Coronary artery (tissue), 2 donors: ENCODE measurements at places on chromosomes 13 and 19.

DNA sequence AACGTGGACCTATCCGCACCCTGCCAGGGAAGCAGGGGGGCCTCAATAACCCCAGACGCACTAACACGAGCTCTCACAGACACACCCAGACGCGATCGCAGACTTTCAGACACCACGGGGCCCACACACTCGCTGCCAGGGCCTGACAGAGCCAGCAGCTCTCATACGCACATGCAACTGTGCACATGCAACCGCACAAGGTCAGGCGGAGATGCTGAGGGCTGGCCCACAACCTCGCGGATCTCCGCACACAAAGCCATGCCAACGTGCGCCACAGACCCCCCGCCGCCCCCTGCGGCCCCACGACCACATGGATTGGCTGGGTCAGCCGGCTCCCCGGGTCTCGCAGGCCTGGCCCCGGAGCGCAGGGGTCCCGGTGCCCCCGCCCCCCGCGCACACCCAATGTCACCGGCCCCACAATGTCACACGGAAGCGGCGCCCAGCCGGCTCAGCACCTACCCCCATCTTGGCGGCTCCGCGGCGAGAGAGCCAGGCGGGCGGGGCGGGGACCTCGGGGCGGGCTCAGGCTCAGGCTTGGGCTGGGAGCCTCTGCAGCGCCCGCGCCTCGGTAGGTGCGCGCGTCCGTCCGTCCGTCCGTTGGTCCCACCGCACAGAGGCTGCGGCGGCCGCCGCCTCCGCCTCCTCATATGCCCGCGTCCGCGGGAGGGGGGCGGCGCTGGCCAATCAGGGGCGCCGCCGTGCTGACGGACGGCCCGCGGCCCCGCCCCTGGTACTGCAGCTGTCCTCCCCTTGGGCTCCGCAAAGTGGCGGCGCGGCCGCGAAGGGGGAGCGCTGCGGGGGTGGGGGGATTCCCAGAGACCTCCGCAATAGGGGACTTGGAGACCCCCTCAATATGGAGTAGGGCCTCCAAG lies at the start of gene ATP1A3:
TSS of gene ATP1A3 (minus strand) at position 619 of the 872 bp plus-strand sequence. CDS start at position 465, 154 bp downstream.
- DNase-seq = no peak

GRCh38 chr13:79519255-79519654 lies 38.3 kb downstream of the NDFIP2 start:
- DNase-seq = no peak

GRCh38 chr13:30726192-30726591 lies 9.2 kb upstream of the ALOX5AP start:
- no peak for DNase-seq

DNA sequence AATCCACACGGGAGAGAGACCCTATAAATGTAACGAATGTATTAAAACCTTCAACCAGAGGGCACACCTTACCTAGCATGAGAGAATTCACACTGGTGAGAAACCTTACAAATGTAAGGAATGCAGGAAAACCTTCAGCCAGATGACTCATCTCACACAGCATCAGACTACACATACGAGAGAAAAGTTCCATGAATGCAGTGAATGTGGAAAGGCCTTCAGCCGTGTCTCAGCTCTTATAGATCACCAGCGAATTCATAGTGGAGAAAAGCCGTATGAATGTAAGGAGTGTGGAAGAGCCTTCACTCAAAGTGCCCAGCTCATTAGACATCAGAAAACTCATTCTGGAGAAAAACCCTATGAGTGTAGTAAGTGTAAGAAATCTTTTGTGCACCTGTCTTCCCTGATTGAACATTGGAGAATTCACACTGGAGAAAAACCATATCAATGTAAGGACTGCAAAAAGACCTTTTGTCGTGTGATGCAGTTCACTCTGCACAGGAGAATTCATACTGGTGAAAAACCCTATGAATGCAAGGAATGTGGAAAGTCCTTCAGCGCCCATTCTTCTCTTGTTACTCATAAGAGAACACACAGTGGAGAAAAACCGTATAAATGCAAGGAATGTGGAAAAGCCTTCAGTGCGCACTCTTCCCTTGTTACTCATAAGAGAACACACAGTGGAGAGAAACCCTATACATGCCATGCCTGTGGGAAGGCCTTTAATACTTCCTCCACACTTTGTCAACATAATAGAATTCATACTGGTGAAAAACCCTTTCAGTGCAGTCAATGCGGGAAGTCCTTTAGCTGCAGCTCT lies 16.0 kb downstream of the ZNF582 start:
- no peak for DNase-seq

DNA sequence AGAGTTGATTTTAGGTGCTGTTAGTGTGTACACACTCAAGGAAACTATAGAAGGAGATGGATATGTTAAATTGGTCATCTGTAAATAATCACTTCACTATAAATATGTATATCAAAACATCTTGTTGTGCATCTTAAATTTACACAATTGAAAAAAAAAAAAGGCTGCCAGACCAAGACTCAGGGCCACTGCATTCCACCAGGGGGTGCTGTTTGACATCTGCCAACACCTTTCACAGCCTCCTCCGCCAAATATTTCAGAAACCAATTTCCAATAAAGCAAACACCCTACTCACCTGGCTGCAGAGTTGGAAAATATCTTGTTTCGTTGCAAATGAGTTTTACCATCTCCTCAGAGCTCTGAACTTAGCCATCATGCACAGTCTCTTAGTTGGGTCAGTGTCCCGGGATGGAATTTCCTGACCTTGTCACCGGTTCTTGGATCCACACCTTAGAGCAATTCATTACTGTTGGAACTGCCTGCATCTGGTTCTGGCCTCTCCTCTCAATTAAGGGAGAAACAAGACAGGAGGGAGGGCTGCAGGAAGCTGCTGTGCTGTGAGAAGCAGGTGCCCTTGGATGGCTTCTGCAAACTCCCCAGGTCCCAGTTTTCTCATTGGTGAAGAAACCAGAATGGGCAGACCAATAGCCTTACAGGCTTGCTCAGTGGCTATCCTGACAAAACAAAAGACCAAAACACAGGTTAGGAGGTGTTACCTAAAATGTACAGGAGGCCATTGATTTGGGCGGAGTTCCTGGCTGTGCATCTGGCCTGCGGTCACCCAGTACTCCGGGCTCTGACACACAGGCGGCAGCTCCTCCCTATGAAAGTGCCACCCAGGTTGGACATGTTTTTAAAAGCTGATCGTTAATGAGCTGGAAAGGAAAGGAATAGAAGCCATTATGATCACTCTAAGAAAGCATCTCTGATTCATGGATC lies 746.6 kb downstream of the UQCRFS1 start:
- peak; percentile 24 for DNase-seq

GRCh38 chr19:45645631-45646344 lies 6.6 kb upstream of the EML2 start:
- DNase-seq = no peak

GRCh38 chr19:18506101-18506930 lies 15.6 kb downstream of the ELL start:
- no peak for DNase-seq

DNA sequence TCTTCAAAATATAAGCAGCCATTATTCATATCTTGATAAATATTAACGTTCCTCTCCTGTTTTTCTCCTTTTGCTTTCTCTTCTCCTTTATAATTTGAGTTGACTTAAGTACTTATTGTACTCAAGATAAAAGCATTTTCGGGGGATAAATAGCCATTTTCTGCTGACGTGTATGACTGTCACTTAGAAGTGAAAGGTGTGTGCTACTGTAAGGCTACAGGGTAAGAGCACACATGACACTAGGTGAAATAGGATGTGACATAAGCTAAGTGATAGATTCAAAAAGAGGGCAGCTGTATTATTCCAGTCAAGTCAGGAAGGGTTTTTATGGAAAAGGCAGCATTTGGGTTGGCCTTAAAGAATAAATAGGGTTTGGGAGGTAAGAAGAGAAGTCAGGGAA lies 128.5 kb downstream of the GPC6 start:
- no peak for DNase-seq

DNA sequence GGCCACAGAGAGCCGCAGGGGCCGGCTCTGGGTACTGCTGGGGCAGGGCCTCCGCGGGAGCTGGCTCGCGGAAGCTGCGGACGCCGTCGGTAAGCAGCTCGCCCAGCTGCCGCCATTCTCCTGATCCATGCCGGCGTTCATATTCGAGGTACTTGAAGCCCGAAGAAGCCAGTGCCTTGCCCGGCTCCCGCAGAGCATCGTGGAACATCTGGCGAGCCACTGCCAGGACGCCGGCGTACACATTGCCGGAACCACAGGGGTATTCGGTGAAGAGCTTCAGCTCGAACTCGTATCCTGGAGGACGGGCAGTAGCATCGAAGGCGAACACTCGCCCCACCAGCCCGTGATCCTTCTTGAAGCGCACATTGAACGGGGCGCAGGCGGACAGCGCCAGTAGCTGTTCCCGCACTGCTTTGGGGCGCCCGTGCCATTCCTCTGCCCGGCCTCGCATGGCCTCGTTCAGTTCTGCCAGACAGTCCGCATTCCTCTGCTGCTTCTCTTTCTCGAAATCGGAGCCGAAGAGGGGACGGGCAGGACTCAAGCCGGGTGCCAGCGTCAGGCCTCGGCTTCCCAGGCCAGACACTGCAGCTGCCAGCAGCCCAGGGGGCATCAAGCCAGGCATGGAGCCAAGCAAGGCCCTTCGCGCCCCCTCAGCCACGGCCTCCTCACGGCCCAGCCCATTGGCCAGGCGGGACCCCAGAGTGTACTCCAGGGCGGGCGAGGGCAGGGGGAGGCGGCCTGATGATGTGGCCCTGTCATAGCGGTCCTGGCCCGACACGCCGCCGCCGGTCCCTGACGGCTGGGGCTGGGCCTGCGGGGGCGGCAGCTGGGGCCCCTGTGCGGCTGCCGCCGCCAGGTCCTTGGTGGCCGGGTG lies 1.0 kb downstream of the IRF2BP1 start:
- DNase-seq = no peak

GRCh38 chr19:53424968-53425597 lies 6.7 kb upstream of the ZNF761 start:
- DNase-seq = peak; percentile 76

DNA sequence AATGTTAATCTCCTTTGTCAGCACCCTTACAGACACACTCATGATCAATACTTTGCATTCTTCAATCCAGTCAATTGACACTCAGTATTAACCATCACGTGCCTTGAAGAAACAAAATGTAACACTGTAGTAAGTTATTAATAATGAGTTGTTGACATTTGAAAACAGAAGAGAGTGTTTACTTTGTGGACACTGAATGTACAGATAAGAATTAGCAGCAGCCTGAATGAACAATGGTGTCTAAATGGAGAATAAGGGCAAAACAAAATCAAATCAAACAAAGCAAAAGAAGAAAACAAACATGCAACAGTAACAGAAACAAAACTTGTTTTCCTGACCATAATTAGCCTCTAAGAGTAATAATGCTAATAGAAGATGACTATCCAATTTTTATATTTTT lies 1191.1 kb upstream of the MIR17HG start:
- no peak for DNase-seq

- no peak for DNase-seq
Measured at GRCh38 chr13:87274209-87274819, 396.9 kb upstream of the SLITRK5 start.

DNA sequence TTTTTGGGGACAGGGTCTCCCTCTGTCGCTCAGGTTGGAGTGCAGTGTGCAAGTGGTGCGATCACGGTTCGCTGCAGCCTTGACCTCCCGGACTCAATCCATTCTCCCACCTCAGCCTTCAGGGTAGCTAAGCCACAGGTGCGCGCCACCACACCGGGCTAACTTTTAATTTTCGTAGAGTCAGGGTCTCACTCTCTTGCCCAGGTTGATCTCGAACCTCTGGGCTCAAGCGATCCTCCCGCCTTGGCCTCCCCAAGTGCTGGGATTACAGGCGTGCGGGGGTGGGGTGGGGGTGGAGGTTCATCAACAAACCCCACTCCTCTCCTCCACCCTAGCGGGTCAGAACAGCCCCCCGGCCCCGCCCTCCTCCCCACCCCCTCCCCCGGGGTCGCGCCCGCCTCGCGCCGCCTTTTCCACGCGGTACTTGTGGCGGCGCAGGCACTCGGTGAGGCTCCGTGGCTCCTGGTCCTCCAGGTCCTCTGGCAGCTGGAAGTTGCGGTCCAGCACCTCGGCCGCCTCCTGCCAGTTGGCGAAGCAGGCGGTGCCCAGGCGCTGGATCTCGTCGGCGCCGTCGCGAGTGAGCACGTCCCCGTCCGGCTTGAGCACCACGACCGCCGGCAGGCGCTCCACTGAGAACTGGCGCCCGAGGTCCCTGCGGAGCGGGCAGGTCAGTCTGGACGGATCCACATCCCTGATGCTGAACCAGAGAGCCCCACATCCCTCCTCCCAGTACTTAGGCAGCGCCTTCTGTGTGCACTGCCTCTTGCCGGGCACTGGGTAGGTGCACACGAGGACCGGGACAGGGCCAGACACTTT lies 5.2 kb downstream of the NXNL1 start:
- no peak for DNase-seq

DNA sequence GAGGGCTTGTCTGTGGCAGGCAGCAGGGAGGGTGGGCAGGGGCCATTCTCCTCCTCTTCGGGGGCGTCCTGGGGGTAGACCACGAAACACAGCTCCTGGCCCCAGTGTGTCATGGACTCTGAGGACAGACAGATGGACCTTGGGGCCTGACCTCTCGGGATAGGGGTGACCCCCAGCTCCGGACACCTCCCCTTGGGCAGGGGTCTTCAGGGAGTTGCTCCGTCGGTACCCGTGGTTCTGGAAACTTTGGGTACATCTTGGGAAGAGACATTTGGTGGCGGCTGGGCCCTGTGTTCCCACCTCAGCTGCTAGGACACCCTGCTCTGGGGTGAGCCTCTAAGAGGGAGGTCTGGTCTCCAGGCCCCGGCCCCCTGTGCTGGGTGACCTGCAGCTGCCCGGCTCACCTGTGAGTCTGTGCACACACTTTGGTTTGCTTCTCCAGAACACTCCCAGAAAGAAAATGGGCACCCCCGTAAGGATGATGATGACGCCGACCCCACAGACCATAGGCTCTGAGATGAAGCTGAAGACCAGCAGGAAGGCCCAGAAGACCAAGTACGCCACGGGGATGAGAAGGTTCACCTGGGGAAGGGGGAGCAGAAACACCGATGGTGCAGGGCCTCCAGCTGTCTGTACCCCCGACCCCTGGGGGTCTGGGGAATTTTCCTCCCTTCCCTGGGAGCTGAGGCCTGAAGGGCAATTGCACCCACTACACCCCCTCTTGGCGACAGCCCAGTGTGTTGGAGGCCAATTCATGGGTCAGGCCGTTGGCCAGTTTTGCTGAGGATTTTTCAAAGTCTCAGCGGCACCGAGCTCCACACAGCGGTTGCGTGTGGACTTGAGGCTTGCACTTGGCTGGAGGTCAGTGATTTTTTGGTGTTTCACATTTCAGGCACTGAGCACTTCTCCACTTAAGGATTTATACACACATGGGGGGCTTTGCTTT lies 15.0 kb downstream of the LRP3 start:
- no peak for DNase-seq

- no peak for DNase-seq
Measured at GRCh38 chr13:114044486-114044885, 70.6 kb upstream of the C13orf46 start.

GRCh38 chr13:28623782-28624706 lies 34.9 kb upstream of the POMP start:
- DNase-seq = no peak

GRCh38 chr19:14048443-14049153 lies 13.3 kb downstream of the PALM3 start:
- no peak for DNase-seq

- peak; percentile 97 for DNase-seq
Measured at GRCh38 chr19:51688671-51689571, 4.2 kb upstream of the SPACA6 start.
